ENCODE measurements at places on chromosomes 5 and 9.

DNA sequence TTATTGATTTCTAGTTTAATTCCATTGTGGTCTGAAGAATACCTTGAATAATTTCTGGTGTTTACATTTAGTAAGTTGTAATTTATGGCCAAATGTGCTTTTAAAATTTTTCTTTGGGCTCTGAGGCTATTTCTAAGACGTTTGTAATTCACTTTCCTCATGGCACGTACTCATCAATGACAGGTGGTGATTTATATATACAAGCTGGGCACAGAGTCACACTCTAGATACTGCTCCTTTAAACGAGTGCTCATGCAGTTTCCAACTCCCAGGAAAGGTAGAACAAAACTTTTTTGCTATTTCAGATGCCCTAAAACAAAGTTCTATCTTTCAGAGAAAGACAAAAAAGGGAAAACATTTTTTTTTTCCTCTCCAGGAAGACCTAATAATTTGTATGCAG lies 146.9 kb downstream of the AUH start:
- DNase-seq, result no peak

DNA sequence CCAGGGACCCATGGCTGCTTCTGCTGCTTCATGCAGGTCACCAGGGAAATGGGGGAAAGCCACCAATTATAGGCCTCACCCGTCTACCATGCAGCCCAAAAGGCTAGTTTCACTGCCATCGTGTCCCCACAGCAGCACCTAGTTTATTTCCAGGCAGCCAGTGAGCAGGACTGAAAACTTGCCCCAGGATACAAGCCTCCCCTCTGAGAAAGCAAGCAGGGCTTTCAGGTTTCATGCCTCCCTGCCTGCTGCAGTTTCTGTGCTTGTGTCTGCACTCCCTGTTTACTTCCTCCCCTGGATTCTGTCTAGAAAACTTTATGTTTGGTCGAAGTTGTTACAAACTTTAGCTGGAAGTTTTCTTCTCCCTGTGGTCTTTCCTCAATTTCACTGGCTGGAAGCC lies 319.1 kb downstream of the ANXA1 start:
- DNase-seq, result no peak

GRCh38 chr5:134554319-134555222 lies 29.1 kb downstream of the JADE2 start:
- no peak for DNase-seq

- DNase-seq, result no peak
Measured at GRCh38 chr5:58505971-58506640, 14.9 kb downstream of the GAPT start.

GRCh38 chr9:111633389-111633736 lies 2.2 kb downstream of the DNAJC25 start:
- DNase-seq, result no peak

GRCh38 chr9:125743682-125744428 lies 3.3 kb upstream of the PBX3 start:
- DNase-seq, result no peak

- DNase-seq, result no peak
Measured at GRCh38 chr9:110468950-110469349, 110.6 kb downstream of the SVEP1 start.

DNA sequence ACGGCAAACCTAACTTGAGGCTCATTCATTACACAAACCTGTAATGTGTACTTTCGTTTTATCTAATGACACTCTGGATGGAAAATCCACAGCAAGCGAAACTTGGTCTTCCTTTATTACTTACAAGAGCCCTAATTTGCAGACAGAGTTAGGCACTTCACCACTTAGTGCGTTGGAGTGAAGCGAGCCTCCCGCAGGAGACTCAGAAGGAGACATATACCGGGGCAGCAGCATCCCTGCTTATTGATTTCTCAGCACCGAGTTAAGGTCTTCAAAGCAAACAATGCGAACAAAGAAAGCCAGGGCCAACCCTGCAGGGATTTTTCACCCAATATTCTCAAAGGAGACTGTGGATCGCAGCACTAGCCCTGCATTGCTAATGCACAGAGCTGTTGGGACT lies 28.6 kb downstream of the LSM11 start:
- DNase-seq, result no peak

- DNase-seq, result no peak
Measured at GRCh38 chr5:66209794-66210193, 65.7 kb downstream of the SREK1 start.

- DNase-seq, result no peak
Measured at GRCh38 chr5:78611126-78611605, 37.4 kb downstream of the LHFPL2 start.

DNA sequence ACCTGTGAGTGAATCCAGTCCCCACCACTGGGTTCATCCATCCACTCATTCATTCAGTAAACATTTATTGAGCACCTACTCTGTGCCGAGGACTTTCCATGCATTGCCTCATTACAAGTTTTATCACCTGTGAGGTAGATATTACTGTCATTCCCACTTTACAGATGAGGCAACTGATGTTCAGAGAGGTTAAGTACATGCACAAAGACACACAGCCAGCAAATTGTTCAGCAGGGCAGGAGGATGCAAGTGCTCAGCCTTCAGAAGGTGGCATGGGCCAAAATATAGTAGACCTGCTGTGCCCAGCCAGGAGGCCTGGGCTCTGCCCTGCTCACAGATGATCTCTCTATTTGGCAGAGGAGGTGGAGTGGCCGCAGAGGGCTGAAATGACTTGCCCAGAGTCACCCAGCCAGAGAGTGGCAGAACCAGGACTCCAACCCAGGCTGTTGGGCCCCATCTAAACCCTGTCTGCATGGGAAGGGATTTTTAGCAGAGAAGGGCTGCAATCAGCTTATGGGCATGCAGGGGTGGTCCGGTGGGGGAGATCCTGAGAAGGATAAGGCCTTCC lies 7.6 kb upstream of the NEURL1B start:
- no peak for DNase-seq

DNA sequence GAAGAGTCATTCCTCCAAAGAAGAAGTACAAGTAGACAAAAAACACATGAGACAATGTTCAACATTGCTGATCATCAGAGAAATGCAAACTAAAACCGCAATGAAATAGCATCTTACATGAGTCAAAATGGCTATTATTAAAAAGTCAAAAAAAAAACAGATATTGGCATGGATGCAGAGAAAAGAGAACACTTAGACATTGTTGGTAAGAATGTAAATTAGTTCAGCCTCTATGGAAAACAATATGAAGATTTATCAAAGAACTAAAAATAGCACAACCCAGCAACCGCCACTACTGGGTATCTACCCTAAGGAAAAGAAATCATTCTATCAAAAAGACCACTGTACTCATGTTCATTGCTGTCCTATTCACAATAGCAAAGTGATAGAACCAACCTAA lies 157.5 kb downstream of the CHSY3 start:
- DNase-seq, result no peak

GRCh38 chr9:8095672-8096086 lies 296.1 kb upstream of the DMAC1 start:
- no peak for DNase-seq

- no peak for DNase-seq
Measured at GRCh38 chr9:91771027-91771426, 179.0 kb downstream of the ROR2 start.

DNA sequence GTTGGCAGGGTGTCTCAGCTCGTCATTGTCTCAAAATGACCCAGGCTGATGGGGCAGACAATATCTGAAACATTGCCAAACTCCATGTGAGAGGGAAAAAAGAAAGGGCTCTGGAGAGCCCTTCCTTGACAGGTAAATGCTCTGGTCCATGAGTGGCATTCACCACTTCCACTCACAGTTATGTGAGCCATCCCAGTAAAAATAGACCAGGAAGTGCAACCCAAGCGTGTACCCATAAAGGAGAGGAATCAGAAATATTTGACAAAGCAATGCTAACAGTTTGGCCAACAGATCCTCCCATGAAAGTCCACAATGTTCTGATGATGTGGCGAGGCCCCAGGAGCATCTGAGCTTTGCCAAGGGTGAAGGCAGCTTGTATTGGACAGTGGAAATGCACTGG lies 49.4 kb downstream of the ASTN2 start:
- no peak for DNase-seq

- DNase-seq, result no peak
Measured at GRCh38 chr5:137296213-137296781, 202.8 kb downstream of the SPOCK1 start.

DNA sequence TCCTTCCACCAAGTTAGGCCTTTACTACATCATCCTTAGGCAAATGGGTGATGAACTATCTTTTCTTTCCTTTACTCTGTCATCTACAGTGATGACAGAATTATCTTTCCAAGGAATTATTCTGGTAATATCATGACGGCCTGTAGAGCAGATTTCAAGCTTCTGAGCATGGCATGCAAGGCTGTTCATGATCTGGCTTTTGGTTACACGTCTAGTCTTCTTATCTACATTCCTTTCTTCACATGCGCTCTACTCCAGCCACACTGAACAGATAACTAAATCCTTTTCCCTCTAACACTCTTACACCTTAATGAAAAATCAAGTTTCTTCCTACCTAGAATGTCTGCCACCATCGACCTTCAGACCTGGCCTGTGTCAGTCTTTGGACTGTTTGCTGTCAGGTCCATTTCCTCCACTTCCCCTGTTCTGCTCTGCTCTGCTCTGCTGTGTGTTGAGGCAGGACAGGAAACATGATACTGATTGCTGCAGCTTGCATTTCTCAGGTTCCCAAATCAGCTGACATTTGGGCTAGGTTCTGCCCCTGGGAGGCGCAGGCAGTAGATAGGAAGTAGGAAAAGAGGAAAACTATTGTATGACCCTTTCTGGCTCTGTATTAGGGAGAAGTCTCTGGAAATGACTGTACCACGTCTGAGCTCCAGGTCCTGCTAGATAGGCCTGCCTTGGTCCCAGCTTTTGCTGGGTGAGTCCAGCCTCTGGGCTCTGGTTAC lies 4.2 kb downstream of the SCGB3A2 start:
- no peak for DNase-seq

All from keratinocyte (primary cell).